ENCODE measurements at places on chromosomes 11 and 22. TPM values are rescaled to one million over a fixed set of nuclear protein-coding genes. Genes with fewer than 3 reads are reported as not detected.

UBQLNL gene
- 0.16 TPM for total RNA-seq

DNA sequence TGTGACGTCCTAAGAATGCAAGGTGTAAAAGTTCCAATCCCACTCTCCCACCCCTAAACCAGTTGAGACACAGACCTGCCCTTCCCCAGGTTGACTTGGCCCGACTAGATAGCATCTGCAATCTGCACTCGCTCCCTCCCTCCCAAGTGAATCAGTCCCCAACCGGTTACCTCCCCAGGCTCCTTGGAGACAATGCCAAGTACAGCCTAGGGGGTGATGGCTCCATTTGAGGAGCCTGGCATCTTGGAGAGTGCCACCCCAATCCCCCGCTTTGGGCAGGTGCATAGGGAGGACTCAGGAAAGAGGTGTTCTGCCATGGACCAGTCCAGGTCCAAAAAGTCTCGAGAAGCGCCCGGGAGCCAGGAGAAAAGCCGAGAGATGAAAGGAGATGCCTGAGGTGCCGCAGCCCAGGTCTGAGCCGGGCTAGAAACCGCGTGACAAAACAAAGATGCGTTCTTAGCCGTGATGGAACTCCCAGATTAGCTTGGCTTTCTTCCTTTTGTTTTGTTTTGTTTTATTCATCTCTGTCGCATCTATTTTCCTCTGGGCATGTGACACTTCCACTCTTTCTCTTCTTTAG lies 18.7 kb upstream of the SNX32 start:
- no peak for DNase-seq

DNA sequence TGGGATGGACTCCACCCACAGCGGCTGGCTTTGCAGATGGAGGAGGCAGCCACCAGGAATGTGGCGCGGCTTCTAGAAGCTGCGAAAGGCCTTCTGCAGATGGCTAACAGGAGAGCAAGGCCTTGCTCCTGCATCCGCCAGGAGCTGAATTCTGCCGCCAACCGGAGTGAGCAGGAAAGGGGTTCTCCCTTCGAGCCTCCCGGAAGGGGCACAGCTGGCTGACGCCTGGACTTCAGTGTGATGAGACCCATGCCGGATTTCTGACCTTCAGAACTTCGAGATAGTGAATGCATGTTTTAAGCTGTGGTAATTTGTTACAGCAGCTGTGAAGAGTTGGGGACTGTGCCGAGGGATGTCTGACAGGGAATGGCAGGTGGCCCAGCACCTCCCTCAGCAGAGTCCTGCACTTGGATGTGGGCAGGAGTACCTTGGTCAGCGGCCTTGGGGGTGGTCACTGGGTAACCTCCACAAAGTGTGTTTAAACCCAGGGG lies 7.7 kb downstream of the TBC1D22A start:
- no peak for DNase-seq

DNA sequence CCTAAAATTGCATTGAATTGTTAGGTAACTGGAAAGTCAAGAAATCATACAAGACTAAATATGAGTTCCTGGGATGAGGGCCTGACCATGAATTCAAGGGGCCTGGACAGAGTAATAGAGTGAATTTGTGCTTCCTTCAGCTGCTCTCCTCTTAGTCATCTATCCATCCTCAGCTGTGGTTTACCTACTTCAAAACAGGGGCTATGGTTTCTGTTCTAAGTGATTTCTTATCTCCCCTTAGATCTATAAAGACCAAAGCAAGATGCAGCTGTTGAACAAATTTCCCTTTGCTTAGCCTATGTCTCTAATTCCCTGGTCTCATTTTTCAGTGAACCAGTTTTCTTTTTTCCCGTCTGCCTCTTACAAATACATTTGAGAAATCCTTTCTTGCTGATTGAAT lies 428.5 kb downstream of the FAM181B start:
- no peak for DNase-seq

- DNase-seq: no peak
Observed at GRCh38 chr11:93464927-93465540, 78.2 kb downstream of the SMCO4 start.

GRCh38 chr22:45445031-45445710 lies 31.7 kb downstream of the RIBC2 start:
- DNase-seq: no peak

- DNase-seq: no peak
Observed at GRCh38 chr22:38017939-38018885, 33.9 kb upstream of the SOX10 start.

DNA sequence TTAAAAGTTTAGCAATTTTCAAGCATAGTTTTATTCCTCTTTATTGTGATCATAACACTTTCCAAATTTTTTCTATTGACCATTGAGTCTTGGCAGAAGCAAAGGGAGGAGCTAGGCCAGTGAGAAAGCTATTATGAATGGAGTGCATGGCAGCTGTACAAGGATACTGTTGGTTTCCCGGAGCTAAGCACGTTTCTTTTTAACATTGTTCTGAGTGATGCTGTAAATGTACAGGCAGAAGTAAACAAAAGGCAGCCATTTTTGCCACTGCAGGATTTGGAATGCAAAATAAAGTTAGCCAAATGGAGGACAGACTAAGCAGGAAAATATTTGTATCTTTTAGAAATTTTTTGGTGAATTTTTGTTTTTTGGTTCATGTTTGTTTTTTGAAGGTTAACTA lies 16.2 kb downstream of the CBL start:
- DNase-seq: no peak

- no peak for DNase-seq
Observed at GRCh38 chr11:17552392-17553248, 5.6 kb downstream of the OTOG start.

GRCh38 chr11:11864803-11865202 lies 23.0 kb downstream of the USP47 start:
- no peak for DNase-seq

APOA5 gene
- not detected for total RNA-seq

RFPL2 gene
- total RNA-seq: not detected

DNA sequence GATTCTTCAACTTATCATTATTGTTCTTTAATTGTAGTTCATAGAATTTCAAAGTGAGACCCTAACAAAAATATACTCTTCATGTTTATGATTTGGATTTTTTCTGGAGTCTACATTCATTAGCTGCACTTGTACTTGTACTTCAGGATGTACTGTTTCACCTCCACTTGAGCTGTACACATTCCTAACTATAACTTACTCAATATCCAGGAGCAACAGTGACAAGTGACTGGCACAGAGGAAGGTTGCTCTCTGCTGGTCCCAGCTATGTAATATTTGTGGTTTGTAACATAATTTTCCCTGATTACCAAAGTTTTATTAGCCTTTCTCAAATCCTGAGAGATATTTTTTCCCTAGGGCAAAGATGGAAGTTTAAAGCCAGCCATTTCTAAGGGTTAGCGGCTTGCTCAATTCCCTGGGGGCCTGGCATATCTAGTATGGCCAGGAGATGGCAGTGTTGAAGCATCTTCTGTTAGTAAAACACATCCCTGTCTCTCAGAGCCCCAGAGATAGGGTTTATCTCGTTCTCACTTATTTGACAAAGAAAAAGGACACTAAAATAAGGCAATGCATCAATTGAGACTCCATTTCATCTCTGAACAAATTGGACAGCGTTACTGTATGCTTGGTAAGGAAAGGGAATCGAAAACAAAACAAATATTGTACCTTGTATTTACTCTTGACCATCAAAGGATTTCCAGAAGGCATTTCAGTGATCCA lies 14.2 kb downstream of the OR52A5 start:
- DNase-seq: peak; percentile 17

AQP11 gene
- total RNA-seq: 0.31 TPM

DNA sequence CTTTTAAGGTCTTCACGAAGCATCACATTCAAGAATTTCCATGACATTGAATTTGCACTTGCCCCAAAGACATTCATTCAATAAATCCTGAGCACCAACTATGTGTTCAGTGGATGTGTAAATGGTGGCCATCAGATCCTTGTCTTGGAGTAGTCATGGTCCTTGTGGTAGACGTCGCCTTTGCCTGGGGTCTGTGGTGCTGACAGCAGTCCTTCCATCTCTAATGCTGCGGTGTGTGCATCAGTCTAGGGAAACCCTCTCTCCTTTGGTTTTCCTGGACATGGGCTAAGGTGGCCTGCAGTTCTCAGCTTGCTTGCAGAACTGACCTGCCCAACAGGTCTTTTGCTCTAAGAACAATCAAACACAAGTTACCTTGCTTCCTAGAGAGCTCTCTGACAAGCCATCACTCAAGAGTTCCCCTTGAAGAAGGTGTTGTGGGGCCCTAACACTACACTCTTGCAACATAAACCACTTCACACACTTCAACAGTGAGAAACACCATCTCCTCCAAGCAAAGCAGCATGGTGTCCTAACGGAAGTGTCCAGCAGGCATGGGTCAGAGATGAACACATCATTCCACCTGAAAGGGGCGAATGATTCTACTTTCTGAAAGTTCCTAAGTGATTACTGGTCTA lies 72.1 kb downstream of the BUD13 start:
- DNase-seq: no peak

DNA sequence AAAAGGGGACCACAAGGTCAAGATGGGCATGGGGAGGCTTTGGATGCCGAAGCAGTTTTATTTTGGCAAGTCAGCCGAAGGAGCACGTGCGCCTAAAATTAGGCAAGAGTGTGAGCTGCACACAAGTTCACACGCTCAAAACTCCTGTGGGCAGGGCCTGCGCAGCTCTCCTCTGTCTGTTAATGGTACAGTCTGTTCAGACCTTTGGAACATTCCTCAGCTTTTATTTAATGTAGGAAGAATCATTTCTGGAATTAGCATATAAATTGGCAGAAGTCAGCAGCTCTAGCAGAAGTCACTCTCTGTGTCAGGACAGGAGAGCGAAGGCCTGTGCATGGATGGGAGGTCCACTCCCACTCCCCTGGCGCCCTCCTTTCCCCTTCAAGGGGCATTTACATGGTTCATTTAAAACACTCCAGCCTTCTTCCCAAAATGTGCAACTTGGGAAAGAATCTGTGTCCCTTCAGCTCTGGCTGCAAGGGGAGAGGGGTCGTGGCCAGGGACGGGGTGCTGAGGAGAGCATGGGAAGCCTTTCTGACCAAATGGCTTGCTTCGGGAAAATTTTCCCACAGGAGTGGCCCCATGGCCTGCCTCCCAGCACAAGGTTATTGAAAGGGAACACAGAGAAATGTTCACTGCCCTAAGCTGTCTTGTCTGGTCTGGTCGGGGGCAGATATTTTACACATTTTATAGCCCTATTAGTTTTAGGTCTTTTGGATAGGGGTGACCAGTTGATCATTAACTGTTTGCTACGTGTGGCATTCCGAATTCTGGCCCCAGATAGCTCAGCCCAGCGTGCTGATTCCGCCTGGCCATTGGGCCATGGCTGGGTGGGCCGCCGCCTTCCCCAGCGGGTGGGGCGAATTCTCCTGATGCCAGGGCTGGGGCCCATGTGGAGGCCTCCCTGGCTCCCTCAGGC lies 43.9 kb upstream of the SMIM38 start:
- DNase-seq: no peak

DNA sequence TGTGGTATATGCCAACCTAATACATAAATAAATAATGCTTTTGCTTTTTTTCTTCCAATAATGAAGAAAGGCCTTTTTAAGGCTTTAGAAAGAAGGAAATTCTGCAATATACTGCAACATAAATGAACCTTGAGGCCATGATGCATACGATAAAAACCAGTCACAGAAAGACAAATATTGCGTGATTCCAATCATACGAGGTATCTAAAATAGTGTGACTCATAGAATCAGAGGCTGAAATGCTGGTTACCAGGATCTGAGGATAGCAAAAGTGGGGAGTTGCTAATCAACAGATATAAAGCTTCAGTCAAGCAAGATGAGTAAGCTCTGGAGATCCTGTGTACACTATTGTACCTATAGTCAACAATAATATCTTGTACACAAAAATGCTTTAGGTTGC lies 24.2 kb downstream of the MS4A6A start:
- no peak for DNase-seq

DNA sequence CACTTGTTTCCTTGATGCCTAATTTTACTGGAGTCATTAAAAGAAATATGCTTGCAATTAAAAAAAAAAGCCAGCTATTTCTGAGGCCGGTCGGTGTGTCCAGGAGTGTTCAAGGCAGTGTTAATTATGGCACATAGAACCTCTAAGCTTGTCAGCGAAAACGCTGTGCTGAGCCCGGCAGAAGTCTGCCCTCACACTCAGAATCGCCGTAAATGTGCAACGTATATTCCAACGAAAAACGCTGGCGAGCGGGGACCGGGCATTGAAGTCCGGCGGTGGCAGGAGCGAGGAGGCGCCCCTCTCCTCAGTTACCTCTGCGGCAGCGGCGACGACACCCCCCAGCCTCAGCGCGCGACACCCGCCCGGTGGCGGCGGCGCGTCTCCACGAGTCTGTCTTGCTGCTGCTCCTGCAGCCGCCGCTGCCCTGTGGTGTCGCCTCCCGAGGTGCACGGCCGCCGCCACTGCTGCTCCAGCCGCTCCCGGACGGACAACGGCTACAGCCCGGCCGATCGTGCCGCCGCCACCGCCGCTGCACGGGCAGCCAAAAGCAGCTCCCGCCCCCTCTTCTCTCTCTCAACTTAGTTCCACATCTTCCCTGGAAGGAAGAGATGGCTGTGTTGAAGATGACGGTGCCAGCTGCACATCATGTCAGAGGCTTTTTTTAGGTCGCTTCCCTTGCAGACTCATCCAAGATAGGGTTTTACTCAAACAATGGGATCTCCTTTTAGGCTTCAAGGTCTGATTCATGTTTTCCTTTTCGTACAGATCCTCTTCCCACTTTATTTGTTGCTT lies 56.0 kb downstream of the JAM3 start:
- DNase-seq: peak; percentile 12

- no peak for DNase-seq
Observed at GRCh38 chr11:91966368-91966767, 258.2 kb upstream of the FAT3 start.

TMEM80 gene
- total RNA-seq: 24.8 TPM

CHST1 gene
- total RNA-seq: not detected

C11orf97 gene
- not detected for total RNA-seq

F2 gene
- not detected for total RNA-seq

IGSF22 gene
- total RNA-seq: 2.9 TPM

SLC25A22 gene
- 11.6 TPM for total RNA-seq

DNA sequence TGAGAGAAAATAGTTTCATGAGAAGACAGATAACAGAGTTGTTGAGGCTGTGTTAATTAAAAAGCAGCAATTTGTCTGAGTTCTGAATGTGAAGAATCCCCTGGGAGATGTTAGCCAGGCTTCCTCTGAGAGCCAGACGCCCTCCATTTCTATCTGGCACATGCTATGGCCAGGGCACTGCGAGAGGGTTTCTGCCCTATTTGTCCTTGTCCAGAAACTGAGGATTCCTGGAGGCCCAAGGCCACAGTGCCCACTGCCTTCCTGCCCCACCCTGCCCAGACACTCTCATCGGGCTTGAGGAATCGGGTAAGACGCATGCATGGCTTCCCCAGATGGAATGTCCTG lies 484.6 kb downstream of the OPCML start:
- DNase-seq: no peak

CECR2 gene
- 0.08 TPM for total RNA-seq

- DNase-seq: no peak
Observed at GRCh38 chr22:30538280-30538679, 8.3 kb downstream of the SEC14L6 start.

GRCh38 chr22:20634560-20635226 lies 127.3 kb downstream of the MED15 start:
- no peak for DNase-seq

- DNase-seq: no peak
Observed at GRCh38 chr11:109957601-109958000, 135.6 kb upstream of the ZC3H12C start.

- DNase-seq: peak; percentile 56
Observed at GRCh38 chr11:35177370-35177769, 38.4 kb downstream of the CD44 start.
